ENCODE measurements at places on chromosomes 2 and 18.

GRCh38 chr2:180876506-180876905 lies 103.9 kb upstream of the UBE2E3 start:
- no peak for DNase-seq

DNA sequence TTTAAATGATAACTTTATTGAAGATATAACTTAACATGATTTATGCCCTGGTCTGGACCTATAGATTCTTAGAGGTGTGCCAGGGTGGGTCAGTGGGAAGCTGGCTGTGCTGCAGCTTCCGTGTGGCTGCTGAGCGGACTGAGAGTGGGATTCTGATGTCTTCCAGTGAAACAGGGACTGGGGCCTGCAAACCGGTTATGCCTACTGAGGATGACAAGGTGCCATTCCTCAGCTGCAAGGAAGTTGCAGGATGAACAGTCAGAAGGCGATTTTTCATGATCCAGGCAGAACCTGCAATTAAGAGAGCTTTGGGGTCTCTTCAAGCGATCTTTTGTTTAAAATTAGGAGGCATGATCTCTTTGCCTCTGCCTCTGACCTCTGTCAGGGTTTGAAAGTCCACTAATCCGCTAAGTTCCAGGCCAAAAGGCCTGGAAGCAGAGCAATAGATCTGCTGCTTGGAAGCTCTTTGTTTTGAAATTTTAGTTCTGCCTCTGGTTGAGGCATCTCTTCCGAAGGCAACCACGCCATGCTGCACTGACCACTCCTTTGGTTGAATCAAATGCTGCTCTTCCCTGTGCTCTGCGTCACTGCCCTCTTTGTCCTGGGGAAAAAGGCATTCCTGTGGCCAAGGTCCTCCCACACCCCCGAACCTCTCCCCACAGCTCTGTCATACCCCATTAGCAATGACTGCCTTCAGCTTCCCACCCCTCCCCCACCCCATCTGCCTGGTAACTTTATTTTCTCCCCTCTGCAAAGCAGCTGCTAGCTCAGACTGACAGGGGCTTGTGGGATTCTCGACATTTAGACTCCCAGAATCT lies 2.0 kb downstream of the TMEM169 start:
- no peak for DNase-seq

DNA sequence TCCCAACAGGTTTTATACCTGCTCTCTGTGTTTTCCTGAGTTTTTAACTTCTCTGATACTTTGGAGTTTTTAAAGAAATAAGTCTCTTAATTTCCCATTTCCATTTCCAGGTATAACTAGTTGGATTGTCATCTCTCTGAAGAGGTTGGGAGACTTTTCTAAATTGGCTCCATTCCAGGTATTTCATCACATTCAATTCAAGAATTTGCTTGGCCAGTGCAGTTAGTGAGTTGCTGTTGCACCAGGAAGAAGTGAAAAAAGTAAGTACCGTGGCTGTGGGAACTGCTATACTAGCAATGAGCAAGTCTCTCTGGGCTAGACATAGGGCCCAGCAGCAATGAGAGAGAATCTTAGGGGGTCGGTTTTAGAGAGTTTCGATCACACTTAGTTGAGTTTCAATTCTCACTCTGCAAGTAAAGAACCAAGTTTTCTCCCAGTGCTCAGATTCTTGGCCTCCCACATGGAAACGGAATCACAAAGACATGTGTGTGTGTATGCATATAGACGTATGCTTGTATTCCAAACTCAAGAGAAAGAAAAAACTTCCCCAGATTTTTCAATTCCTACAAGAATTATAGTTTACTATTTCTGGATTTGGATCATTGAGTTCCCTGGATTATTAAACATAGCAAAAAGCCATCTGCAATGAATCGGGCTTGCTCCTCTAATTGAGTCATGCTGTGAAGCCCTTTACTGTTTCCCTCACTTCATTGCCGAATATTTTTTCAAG lies 894.4 kb downstream of the BCL11A start:
- DNase-seq: no peak

GRCh38 chr2:3641181-3641580 lies 16.8 kb upstream of the ALLC start:
- DNase-seq: no peak

DNA sequence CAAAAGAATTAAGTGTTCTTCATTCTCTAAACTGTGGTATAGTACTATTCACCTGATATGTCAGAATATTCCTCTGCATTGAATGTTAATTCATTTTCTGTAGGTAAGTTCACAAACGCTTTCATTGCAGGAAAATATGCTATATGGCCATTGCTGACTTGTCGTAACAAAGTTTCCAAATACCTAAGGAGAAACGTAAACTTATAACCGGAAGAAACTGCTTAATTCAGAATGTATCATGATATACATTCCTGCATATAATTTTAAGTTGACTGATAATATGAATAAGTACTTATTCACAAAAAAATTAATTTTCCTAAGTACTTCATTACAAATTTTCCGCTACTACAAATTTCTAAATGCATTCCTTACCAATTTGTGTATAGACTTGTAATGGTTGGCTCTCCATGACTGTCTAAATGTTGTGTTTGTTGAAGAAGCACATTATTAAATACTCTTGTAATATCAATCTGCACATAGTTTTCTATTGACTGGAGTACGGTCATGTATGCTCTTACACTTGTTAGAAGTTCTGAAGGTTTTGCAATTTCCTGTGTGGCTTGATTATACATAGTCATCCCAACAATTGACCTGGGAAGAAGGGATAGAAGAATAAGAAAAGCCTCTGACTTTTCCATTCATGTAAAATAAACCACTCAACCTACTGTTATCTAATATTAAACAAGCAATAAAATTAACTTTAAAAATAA lies 85.4 kb downstream of the NCKAP1 start:
- DNase-seq: no peak

GRCh38 chr2:109203246-109204011 lies 74.4 kb downstream of the SH3RF3 start:
- DNase-seq: no peak

DNA sequence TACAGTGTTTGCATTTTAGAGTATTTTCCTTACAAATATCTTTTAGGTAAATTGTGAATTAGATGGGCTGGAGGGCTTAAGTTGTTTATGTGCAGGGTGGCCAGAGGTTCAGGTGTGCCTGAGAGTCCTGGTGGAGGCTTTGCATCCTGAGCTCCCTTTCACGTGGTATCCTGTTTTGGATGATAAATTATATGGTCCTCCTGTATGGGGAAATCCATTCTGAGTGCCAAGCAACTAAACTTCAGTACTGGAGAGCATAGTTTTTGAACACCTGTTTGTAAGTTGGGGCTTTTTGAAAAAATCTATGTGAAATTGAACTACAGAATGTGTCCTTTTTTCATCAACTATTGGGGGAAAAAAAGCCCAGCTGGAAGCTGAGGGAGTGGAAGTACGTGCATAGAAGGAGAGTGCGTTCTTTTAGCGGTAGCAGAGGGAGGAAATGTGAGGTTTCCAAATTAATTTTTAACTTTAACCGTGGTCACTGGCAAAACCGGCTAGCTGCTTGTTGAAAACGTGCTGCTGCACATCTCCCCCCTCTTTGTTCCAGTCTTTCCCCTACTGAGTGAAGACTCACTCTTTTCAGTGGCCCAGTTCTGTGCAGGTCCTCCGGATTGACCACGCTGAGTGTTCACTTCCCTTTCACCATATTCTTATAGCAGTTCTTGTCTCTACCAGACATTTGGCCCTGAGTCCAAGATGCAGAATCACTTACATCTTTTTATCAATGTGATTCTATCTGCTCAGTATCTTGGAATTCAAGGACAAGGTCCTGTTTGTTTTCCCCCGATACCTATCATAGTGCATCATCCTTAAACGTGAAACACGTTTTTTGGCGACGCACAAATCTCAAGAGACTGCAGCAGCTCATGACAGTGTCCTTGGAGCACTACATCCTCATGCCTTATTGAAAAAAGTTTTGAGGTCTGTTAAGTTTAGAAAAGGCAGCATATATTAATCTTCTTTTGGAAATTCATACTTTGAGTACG lies 15.3 kb downstream of the CNOT11 start:
- no peak for DNase-seq

DNA sequence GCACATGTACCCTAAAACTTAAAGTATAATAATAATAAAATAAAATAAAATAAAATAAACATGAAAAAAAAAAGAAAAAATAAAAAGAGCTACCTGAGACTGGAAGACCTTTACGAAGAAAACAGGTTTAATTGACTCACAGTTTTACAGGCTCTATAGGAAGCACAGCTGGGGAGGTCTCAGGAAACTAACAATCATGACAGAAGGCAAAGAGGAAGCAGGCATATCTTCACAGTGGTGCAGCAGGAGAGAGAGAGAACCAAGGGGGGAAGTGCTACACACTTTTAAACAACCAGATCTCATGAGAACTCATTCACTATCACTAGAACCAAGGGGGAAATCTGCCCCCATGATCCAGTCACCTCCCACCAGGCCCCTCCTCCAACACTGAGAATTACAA lies 379.3 kb upstream of the VWC2L start:
- no peak for DNase-seq

GRCh38 chr2:215377283-215377682 lies 58.6 kb downstream of the FN1 start:
- DNase-seq: no peak

- peak; percentile 16 for DNase-seq
Measured at GRCh38 chr2:239298116-239298804, 102.6 kb downstream of the HDAC4 start.

DNA sequence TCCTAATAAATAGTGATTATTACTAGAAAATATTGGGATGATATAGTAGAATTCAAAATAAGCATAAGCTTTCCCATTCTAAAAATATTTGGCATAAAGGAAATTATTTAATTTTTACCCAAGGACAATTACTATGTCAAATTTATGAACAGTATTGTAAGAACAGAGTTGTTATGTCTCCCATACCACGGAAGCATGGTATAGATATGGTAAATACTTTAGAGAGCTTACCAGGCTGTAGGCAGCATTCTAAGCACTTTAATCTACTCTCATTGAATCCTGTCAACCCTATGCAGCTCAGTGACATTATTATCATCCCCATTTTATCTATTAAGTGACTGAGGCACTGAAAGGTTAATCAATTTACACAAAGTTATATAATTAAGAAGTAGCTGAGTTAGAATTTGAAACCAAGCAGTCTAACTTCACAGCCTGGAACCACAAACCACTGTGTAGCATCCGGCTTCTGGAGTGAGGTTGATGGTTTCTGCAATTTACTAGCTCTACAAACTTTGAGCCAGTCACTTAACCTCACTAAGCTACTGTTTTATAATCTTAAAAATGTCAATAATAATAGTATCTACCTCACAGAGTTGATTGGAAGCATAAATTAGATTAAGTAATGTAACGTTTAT lies 323.7 kb downstream of the ARHGAP15 start:
- DNase-seq: no peak

DNA sequence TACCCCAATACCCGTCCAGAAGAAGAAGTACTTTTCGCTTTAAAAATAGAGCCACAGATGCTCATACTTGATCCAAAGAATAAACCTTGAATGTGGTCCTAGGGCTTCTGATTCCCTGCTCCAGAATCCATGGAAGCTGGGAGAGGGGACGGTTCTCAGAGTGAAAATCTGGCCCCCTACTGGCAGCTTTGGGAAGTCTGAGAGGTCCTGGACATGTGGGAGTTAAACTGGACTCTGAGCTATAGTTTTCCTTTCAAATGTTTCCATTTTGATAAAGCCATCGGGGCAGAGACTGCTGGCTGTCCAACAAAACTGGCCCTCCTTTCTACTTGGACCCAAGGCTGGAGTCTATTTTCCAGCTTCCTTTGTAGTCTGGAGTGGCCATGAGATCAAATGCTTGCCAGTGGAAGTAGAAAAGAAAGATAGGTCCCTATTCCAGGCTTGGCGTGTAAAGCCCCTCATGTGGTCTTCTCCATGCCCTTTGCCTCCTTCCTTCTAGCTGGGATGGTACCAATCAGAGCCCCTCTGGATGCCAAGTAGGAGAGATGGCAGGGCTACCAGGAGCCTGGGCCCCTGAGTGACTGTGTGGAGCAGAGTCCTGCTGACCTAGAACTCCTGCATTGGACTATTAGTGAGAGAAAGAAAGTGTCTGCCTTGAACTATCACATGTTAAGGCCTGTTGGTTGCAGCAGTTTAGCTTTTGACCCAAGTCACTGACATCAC lies 37.7 kb upstream of the TBC1D8 start:
- no peak for DNase-seq

DNA sequence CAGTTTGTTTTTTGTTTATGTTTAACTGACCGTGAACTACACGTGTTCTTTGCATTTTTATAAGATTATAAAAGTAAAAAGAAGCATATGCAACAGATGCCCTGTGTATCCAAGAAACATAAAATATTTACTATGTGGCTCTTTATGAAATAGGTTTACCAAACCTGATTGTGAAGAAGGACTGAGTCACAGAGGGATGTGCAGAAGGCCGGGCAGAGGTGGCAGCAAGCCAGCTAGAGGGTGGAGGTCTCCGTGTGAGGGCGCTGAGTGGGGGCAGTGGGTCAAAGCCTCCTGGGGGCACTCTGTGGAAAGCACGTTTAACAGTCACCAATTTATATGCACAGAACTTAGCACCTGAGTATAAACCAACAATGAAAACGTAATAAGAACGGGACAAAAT lies 97.2 kb downstream of the TMEM18 start:
- no peak for DNase-seq

DNA sequence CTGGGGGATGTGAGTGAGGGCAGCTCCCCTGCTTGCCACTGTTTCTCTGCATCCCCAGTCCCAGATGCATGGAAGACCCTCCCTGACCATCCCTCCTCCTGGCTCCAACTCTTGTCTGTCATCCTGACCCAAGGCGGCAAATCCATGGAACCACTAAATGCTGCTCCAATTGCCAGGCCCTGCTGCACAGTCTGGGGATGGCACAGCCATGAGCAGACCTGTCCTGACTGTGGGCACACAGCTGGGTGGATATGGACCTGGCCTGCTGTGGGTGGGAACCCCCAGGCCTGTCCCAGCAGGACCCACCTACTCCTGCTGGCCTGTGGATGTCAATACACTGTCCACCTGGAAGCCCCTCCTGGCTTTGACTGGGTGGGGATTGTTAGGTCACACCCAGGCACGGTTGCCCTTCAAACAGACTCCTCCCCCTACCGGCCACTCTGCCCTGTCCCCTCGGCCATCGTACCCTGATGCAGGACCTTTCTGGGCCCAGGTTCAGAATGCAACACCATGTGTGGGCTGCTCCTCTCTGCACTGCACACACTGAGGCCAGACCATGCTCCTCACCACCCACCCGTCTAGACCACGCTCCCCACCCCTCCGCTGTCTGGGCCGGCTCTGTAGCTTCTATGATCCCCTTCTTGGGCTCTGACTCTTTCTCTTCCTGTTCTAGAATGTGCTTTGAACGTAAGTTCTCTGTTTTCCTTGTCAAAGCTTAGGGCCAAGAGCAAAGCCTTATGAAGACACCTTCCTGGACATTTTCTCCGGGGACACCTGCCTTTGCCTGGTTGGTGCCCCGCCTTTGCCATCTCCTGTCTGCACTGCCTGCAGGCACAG lies 57.9 kb downstream of the INPP5D start:
- DNase-seq: no peak

- no peak for DNase-seq
Measured at GRCh38 chr2:202529389-202529788, 105.4 kb upstream of the FAM117B start.

- DNase-seq: no peak
Measured at GRCh38 chr2:13652531-13653313, 936.0 kb downstream of the TRIB2 start.

DNA sequence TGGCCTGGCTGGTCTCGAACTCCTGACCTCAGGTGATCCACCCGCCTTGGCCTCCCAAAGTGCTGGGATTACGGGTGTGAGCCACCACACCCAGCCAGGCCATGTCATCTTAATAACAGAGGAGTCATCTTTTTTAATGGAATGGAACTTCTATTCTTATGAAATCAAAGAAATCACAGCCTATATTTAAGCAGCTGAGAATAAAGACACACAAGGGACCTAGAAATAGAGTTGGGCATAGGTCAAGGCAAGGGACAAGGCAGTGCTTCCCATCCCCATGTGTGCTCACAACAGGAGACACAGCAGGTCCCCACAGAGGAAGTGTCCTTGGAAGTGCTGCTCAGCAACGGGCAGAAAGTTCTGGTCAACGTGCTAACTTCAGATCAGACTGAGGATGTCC lies 3.2 kb downstream of the SNX17 start:
- DNase-seq: no peak

All from stimulated activated CD4-positive, alpha-beta T cell treated with anti-CD3 and anti-CD28 coated beads, Interleukin-1b, Interleukin-23, amount 100 ng/mL, for 1 hour (primary cell).